Kidney (tissue), 22 donors: ENCODE measurements at places on chromosomes 12 and 14. TPM values are rescaled to one million over a fixed set of nuclear protein-coding genes. Genes with fewer than 3 reads are reported as not detected.

The GZMB gene
- total RNA-seq = 1.6 TPM

The LRRC74A gene
- total RNA-seq = not detected

The LMO3 gene
- 3.7 TPM for total RNA-seq

The CPNE6 gene
- total RNA-seq = 0.19 TPM

DNA sequence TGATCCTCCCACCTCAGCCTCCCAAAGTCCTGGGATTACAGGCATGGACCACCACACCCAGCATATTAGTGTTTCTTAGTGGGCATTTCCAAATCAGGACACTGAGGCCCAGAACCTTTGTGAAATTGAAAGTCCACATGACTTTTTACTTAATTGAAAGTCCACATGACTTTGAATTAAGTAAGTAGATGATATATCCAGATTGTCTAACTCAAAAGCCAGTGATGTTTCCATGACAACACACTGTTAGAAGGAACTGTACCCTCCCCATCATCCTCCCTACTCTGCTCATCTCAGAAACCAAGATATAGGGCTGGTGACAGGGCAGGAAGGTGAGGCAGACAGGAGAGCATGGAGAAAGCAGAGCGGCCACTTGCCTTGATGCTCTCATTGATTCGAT lies 7.2 kb downstream of the MYO1A start:
- no peak for DNase-seq
- no peak overlapping the region for H3K4me3 ChIP-seq
- H3K27ac ChIP-seq = no peak overlapping the region
- no peaks in the 10 kb centered on the region for H3K36me3 ChIP-seq

- no peak overlapping the region for H3K27ac ChIP-seq
- H3K36me3 ChIP-seq = peaks cover 24% of the 10 kb centered on the region
- H3K4me3 ChIP-seq = no peak overlapping the region
- peaks cover 16% of the 10 kb centered on the region for H3K4me1 ChIP-seq
Measured at GRCh38 chr14:69395929-69396328, 2.2 kb downstream of the ERH start.

DNA sequence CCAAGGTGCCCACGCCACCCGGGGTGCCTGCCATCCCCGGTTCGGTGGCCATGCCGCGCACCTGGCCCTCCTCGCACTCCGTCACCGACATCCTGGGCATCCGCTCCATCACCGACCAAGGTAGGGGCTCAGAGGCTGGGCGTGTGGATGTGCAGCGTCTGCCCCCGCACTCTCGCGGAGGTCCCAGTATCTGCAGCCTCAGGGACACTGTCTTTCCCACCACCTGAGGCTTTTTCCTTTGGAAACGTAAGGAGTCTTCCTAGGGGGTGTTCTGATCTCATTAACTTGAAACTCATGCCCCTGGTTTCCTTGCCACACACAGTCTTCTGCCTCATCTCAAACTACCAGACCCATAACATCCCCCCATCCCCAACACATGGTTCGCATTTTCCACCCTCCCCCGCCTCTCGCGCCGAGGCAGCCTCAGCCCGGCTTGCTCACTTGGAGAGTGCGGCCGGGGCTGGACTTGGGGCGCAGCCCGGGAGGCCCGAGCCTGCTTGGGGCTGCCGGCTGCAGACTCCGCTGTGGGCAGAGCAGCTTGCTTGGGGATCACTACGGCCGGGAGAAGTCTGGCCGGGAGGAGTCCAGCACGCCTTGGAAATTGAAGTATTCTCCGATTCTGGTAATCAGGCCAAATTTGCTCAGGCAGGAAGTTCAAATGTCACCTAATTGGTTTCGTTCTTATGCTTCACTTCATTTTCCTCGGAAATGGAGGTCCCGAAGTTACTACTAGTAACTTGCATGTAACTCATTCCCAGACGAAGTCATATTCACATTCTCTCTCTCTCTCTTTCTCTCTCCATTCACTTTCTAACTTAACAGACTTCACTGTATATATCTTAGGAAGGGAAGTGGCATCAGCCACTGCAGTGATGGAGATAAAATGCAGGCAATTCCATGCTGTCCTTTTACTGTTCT lies 2.0 kb downstream of the PAX9 start:
- peaks cover 86% of the 10 kb centered on the region for H3K27me3 ChIP-seq
- no peak overlapping the region for H3K27ac ChIP-seq
- H3K36me3 ChIP-seq = no peaks in the 10 kb centered on the region
- no peaks in the 10 kb centered on the region for H3K4me1 ChIP-seq

- H3K27ac ChIP-seq = no peak overlapping the region
- H3K4me3 ChIP-seq = no peak overlapping the region
- H3K27me3 ChIP-seq = no peaks in the 10 kb centered on the region
- H3K36me3 ChIP-seq = no peaks in the 10 kb centered on the region
- DNase-seq = no peak
Measured at GRCh38 chr14:73368616-73369015, 89.7 kb downstream of the NUMB start.

DNA sequence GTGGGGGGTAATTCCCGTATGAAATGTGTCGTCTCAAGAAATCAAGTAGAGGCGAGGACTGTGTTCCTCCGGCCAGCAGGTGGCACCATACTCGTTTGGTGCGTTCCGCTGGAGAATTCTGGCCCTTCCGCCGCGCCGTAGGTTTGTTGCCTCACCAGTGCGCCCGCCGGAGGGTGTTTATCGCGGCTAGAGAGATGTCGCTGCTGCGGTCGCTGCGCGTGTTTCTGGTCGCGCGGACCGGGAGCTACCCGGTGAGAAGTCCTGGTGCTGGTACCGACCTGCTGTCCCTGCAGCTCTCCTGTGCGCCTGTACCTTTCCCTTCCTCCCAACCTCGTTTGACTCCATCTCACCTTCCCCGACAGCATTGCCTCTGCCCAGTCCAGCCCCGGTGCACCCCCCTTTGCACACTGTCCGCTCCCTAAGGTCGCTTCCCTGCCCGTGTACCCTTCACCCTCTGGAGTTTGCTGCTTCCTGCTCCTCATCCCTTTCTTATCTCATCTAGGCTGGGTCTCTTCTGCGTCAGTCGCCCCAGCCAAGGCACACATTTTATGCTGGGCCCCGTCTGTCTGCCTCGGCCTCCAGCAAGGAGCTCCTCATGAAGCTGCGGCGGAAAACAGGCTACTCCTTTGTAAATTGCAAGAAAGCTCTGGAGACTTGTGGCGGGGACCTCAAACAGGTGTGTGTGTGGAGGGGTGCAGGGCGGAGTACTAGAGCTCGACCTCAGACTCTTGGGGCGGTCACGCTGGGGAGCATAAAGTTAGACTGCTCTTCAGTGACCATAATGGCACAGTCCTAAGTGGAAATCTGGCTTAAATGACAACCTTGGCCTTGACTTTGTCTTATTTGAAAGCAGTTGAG lies at the start of gene TSFM:
Gene TSFM (plus strand): TSS at position 180 of the 858 bp plus-strand sequence. CDS start 15 bp downstream, at position 195.
- peak within 1 kb of the TSS; percentile 49 for H3K27ac ChIP-seq
- peaks cover 5% of the 10 kb centered on the region for H3K36me3 ChIP-seq
- H3K27me3 ChIP-seq = no peaks in the 10 kb centered on the region
- DNase-seq = peak; percentile 98

GRCh38 chr14:26414926-26415325 lies 182.9 kb downstream of the NOVA1 start:
- no peak overlapping the region for H3K4me3 ChIP-seq
- no peak for DNase-seq
- no peaks in the 10 kb centered on the region for H3K27me3 ChIP-seq
- no peaks in the 10 kb centered on the region for H3K36me3 ChIP-seq
- no peaks in the 10 kb centered on the region for H3K4me1 ChIP-seq
